GM03348 (cell line): ENCODE measurements at places on chromosomes 3 and 15.

DNA sequence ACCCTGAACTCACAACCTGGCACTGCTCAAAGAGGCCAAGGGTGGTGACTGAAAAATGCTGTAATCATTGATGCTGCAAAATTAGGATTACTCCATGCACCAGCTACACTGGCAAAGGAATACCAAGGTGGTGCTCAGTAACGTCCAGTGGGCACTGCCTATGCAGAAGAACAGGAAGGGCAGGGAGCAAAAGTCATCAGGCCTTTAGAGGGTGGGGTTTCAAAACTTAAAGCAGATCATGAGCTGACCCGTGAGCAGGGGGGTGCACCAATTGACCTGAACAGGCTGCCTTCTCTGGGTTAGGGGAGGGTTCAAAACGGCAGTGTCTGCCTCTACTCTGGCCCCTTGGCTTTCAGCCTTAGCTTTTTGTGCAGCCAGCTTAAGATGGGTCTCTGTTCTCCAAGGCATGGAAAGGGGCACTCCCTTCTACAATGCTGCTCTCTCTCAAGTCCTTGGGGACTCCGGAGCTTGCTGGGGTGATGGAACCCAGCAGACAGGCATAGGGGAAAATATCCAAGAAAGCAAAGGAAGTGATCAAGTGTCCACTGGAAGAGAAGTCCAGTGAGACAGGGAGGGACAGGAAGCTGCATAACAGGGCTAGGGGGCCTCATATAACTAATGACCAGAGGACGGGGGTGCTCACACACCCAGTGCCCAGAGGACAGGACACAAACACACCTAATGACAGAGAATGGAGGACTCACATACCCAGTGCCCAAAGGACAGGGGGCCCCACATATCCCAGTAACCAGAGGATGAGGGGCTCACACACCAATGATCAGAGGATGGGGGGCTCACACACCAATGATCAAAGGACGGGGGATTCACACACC, 11.4 kb downstream of the RAB6B start:
- DNase-seq, result no peak

GRCh38 chr3:157477441-157477840, 25.8 kb downstream of the VEPH1 start:
- DNase-seq, result no peak

DNA sequence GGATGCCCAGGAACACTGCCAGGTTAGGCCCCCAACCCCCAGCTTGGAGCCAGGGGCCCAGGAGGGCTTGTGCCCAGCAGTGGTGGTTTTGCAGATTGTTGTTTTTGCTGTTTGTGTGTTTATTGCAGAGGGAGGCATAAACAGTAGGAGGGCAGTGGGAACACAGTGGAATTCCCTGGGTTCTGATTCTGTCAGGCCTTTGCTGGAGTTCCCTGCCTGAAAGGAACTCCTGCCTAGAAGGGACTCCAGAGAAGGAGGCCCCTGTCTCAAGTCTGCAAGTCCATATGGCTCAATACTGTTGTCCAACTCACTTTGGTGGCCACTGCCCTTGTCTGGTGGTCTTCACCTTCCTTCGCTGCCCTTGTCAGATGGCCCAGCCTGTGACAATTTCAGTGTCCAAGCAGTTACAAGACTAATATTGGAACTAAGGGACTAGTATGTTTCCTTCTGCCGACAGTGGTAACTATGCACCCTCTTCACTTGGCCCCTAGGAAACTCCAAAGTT, 47.4 kb upstream of the RAB6B start:
- no peak for DNase-seq

- no peak for DNase-seq
Observed at GRCh38 chr3:28940994-28941393, 339.9 kb upstream of the RBMS3 start.

DNA sequence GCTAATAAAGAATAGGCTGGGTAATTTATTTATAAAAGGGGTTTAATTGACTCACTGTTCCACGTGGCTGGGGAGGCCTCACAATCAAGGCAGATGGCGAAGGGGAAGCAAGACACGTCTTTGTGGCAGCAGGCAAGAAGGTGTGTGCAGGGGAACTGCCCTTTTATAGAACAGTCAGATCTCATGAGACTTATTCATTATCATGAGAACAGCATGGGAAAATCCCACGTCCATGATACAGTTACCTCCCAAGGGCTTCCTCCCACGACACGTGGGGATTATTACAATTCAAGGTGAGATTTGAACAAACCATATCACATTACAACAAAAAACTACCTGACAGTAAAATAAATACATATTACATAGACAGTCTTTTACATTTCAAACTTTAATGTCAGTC, 414.9 kb downstream of the NAALADL2 start:
- no peak for DNase-seq

DNA sequence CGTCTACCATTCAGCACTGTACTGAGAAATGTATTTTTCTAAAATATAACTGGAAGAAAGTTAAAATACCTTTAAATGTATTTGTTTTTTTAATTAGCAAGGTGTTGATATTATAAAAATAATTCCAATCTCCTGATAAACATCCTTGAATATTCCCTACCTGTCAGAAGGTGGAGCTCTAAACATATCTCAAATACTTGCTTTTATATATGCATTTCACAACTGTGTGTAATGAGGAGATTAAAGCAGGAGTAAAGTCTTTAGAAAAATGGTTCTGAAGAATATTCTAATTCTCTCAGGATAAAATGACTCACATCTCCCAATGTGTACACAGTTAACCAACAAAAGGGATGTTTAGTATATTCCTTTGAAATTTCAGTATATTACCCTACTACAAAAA, 422.7 kb downstream of the PLCL2 start:
- no peak for DNase-seq

DNA sequence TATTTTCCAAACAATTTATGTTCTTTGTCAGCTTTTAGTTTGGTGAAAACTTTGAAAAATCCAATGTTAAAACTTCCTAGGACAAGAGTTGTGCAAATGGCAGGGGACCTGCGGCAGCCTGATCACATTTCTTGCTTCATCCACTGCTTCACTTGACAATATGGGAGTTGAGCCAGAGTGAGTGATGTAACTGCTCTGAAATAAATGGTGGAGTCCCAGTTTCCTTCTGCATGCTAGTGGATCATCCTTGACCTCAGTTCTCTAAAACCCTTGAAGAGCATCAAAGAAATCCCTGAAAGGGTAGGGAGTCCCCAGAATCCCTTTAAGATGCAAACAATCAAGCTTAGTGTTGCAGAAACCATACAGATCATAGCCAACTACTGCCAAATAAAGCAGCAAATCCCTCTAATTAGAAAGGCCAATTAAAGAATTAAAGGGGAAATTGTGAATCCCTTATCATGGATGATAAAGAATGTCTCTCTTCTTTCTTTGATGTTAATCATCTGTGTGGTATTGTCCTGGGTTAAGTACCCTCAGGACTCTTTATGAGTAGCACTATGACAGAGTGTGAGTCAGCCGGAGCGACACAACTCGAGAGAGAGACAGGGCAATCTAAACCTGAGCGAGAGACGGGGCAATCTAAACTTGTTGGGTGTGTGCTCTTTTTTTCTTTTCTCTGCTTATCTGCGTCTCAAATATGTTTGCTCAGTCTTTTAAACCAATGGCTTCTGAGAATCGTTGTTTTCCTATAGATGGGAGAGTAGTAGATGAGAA, 41.8 kb upstream of the GAP43 start:
- peak; percentile 13 for DNase-seq

DNA sequence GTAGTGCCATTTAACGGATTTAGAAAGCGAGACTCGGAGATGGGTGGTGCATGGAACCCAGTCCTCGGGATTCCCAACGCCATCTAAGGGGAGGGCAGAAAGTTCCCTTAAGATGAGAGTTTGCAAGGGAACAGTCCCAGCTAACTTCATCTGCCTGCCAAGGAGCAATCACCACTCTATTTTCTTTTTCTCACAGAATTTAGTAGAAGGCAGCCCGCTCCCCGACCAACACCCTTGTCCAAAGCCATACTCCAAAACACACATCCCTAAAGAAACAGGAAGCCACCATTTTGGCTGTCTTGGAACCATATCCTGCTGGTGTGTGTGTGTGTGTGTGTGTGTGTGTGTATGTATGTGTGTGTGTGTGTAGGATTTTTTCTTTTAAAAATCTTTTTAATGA, 7.1 kb upstream of the FGD5 start:
- DNase-seq, result no peak

- DNase-seq, result no peak
Observed at GRCh38 chr3:12643010-12643380, 20.9 kb downstream of the RAF1 start.

- DNase-seq, result no peak
Observed at GRCh38 chr3:44175070-44175469, 66.6 kb upstream of the TOPAZ1 start.

- DNase-seq, result no peak
Observed at GRCh38 chr3:25817107-25817506, 27.2 kb downstream of the OXSM start.

- peak; percentile 77 for DNase-seq
Observed at GRCh38 chr3:38454178-38454883, 641 bp downstream of the ACVR2B start.

DNA sequence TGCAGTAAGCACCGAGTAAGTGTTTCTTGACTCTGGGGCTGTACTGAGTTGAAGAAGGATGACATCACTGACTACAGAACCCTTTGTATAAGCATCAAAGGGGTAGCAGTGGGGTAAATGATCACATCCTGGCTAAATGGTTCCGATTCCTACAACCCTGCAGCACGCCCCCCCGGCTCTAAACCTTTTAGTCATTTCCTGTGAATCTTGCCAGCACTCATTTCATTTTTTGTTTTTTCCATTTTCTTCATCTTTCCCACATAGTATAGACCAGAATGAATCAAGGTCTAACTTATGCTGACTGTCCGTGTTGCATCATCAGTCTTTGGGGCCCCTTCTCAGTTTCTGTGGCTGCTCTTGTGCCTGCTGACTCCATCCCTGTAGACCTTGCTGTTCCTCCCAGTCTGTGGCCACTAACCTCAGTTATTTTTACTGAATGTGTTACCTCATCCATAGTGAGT, 383.1 kb upstream of the TPRG1 start:
- DNase-seq, result peak; percentile 49

DNA sequence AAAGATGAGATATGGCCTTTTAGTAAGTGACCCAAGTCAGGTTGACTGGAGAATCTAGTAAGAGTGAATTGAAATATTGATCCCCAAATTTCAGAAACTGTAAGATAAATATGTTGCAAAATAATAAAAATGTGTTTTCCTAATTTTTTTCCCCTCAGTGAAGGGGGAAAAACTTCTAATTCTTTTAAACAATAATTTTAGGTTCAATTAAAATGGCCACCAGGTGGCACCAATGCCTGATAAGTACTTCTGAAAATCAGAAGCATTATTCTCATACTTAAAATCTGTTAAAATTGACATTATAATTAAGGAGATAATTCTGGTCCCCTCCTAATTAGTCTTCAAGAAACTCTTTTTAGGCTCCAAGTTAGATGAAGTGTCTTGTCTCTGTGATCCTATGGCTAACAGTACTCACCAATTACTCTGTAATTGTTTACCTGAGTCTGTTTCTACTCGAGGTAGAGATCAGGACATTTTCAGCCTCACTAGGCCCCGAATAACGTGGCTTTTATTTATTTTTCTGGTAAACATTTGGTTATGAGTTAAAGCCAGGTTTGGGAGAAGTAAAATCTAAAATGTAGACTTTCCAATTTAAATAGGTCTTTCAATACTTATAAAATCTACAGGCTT, 52.6 kb downstream of the NMD3 start:
- DNase-seq, result peak; percentile 22

DNA sequence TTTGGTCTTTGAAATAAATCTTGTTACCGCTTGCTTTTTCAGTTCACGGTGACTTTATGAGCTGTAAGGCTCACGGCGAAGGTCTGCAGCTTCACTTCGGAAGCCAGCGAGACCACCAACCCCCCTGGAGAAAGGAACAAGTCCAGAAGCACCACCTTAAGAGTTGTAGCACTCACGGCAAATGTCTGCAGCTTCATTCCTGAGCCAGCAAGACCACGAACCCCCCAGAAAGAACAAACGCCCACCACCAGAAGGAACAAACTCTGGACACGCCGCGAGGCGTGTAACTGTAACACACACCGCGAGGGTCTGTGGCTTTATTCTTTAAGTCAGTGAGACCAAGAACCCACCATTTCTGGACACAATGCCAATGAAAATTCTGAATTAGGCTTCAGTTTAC, 28.8 kb downstream of the GOLGA6A start:
- no peak for DNase-seq

DNA sequence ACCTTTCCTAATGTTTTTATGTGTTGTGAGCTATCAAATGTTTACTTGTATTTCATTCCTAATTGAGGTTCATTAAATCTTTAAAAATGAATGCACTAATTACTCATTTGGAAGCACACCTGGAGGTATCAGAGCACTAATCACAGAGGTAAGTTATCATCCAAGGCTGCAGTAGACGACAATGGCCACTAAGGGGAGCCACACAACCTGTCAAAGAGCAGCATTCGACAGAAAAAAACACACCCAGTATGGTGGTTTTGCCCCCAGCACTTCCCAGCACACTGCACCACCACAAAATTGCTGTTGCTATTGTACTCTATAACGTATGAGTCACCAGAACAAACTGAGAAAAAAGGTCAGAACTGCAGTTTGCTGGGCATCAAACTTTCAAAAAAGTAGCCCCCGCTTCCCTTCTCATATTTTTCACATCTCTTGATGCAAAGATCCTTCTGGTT, 205.9 kb upstream of the IGF1R start:
- DNase-seq, result peak; percentile 79
